ENCODE measurements at places on chromosomes 6 and 20.

DNA sequence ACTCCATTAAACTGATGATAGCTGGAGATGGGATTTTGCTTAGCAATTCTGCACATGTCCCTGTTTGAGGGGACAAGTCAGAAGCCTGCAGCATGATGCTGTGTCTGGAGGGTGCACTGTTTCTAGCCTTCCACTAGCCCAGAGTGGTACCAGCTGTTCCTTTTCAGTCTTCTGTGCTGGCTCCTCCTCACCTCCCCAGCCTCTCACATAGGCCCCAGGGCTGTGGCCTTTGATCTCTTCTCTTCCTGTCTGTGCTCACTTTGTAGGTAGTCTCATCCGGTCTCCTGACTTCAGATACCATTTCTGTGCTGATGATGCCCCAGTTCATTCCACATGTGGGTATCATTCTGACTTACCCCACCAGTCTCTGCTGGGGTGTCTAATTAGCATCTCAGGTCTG lies 126.3 kb downstream of the HIVEP1 start:
- no peak for DNase-seq

DNA sequence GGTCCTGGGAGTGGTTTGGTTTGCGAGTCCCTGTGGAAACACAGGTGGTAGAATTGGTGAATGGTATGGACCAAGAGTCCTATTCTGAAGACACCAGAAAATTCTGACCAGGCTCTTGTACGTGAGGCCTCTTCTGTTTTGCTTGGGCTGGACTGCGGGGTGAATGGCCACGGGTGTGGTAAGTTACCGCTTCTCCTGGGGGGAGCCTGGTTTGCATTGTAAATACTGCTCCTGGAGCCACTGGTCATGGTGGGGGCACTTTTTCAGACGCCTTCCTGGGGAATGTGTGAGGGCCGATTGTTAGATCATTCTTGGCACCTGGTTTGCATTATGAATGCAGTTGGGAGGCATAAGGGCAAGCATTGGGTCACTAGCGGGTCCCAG lies 25.4 kb upstream of the EPB41L1 start:
- no peak for DNase-seq

DNA sequence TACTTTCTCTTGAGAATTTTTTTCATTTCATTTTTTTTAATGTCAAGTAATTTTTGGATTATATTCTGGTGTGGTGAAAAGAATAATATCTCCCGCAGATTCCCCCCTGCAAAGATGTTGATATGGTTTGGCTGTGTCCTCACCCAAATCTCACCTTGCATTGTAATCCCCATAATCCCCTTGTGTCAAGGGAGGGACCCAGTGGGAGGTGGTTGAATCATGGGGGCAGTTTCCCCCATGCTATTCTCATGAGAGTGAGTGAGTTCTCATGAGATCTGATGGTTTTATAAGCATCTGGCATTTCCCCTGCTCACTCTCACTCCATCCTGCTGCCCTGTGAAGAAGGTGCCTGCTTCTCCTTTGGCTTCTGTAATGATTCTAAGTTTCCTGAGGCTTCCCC lies 58.7 kb upstream of the PMEPA1 start:
- no peak for DNase-seq

- DNase-seq = no peak
Observed at GRCh38 chr6:37088897-37089296, 81.1 kb upstream of the PIM1 start.

GRCh38 chr6:74510878-74511277 lies 695.0 kb downstream of the COL12A1 start:
- DNase-seq = no peak

- no peak for DNase-seq
Observed at GRCh38 chr6:141199074-141199473, 933.7 kb upstream of the GJE1 start.

DNA sequence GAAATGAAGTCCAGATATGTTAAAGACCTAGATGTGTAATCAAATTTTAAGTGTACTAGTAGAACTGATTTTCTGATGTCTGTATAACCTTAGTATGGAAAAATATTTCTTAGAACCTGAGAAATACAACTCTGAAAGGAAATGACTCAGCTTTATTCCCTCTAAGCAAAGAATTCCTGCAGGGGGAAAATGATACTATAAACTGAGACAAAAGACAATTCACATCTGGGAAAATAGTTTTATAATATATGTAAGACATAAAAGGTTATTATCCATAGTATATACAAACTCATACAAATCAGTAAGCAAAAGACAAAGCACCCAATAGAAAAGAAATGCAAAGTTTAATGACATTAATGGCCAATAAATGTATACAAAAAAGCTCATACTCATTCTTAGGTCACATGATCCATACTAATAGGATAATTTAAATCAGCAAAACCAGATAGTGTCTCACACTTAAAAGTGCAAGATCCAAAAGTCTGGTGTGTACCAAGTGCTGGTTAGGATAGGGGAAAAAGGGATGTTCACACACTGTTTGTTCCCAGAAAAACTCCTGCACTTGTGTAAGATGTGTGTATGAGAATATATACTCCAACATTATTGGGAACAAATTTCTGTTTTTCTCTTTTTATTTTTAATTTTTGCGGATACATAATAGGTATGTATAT lies 22.6 kb downstream of the RNF217 start:
- no peak for DNase-seq
